ENCODE measurements at places on chromosomes 6 and 20. TPM values are rescaled to one million over a fixed set of nuclear protein-coding genes. Genes with fewer than 3 reads are reported as not detected.

GRCh38 chr20:22795433-22795832 is 211.1 kb upstream of the FOXA2 start:
- no peak for DNase-seq

DNA sequence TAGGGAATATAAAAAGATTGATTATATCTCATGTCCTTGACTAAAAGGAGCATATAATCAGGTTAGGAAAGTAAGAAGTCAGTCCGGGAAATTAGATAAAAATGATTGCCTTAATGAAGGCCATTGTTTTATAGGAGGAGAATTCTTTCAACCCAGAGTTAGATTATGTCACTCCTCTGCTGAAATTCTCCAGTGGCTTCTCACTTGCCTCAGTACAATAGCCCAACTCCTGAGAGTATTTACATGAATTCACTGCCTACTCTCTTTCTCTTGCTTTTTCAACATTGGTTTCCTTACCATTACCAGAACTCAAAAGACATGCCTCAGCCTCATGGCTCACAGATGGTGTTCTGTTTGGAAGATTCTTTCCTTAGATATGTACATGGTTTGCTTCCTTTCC is 114.9 kb downstream of the EPHA7 start:
- no peak for DNase-seq

- DNase-seq: no peak
Observed at GRCh38 chr6:95244751-95245150, 332.6 kb upstream of the MANEA start.

- DNase-seq: no peak
Observed at GRCh38 chr6:108250240-108250866, 10.5 kb downstream of the SNX3 start.

ZNF512B gene
- total RNA-seq: 21.4 TPM

FERMT1 gene
- total RNA-seq: 0.23 TPM

- DNase-seq: no peak
Observed at GRCh38 chr6:11429577-11429976, 108.0 kb upstream of the TMEM170B start.

Measured in left lobe of liver (tissue), 2 donors.